Stimulated activated CD4-positive, alpha-beta T cell treated with anti-CD3 and anti-CD28 coated beads, Interleukin-15, amount 100 ng/mL, for 1 hour (primary cell): ENCODE measurements at places on chromosomes 6 and 20.

- no peak for DNase-seq
Measured at GRCh38 chr6:155154158-155154830, 109.5 kb upstream of the CLDN20 start.

DNA sequence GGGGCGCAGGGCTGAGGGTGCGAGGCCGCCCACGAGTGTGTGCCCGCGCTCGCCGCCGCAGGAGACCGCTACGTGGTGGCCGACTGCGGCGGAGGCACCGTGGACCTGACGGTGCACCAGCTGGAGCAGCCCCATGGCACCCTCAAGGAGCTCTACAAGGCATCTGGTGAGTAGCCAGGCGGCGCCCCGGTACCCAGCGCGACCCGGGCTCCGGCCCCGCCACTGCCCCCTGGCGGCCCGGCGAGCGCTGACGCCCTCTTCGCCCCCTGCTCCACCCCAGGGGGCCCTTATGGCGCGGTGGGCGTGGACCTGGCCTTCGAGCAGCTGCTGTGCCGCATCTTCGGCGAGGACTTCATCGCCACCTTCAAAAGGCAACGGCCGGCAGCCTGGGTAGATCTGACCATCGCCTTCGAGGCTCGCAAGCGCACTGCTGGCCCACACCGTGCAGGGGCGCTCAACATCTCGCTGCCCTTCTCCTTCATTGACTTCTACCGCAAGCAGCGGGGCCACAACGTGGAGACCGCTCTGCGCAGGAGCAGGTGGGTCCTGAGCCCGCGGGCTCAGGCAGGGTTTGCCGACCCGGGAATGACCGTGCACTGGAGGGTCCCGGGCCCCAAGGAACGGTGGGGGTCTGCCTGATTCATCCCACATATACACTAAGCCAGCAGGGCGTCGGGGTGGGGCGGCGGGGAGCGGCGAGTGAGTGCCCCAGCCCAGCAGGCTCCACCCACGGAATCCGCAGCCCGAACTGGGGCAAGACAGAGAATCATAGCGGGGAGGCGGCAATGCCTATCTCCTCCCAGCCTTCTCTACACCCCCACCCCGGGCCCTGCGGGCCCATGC lies 17.4 kb downstream of the HSPA12B start:
- DNase-seq, result no peak

GRCh38 chr20:55919319-55919718 lies 86.0 kb downstream of the CBLN4 start:
- no peak for DNase-seq

GRCh38 chr20:1265226-1265915 lies 723 bp upstream of the SNPH start:
- DNase-seq, result no peak

DNA sequence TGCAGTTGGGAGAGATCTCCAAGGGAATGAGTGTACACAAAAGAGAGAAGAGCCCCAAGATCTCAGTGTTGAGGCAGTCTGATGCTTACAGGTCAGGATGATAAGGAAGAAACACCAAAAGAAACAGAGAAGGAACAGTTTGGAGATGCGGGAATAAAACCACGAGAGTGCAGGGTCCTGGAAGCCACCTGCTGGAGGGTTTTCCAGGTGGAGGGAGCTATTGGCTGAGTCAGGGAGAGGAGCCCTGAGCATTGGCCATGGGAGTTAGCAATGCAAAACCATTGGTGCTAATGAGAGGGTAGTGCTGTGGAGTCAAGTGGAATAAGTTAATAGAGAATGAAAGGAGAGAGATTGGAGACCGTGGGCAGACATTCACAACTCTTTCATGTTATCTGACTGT lies 39.2 kb upstream of the RIN2 start:
- DNase-seq, result no peak

- DNase-seq, result no peak
Measured at GRCh38 chr6:156337801-156338200, 439.4 kb upstream of the ARID1B start.

DNA sequence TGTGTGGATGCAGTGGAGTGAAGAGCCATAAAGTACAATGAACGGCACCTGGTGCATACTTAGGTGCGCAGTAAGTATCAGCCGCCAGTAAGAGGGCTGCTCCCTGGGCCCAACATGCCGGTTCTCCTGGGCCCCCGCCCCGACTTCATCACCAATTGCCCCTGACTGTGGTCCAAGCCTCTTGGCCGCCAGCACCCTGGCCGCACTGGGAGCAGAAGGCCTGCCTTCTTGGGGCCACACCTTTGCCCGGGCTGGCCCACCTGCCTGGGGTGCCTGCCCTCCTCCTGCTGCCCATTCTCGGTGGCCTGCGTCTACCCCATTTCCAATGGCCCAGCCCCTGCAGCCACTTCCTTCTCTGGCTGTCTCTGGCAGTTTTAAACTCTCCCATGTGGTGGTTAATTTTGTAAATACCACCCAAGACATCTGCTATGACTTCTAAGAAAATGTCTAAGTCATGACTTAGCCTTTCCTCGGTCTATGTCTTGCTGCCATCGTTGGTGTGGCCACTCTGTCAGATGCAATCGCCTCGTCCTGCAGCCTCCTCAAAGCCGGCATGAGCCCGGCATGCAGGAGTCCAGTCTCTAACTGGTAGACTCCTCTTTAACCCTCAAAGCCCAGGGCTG lies 36.8 kb downstream of the PMEPA1 start:
- DNase-seq, result no peak

- peak; percentile 39 for DNase-seq
Measured at GRCh38 chr6:139161817-139162284, 27.0 kb downstream of the HECA start.

DNA sequence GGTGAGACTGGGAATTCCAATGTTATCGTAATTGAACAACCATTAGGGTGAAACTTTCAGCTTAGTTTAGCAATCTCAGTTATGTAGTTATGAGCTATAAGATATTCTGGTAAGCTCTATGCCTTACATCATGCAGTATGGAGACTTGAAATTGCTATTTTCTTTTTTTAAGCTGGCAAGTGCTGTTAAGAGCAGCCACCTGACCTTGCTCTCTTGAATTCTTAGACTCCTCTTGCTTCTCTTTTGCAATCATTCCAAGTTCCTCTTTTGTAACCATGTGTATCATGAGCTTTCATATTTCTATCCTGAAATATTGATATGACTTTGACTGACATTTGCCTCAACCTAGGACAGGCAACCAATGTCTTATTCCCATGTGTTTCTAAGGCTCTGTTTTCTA lies 446.3 kb upstream of the SLC35B3 start:
- DNase-seq, result no peak

DNA sequence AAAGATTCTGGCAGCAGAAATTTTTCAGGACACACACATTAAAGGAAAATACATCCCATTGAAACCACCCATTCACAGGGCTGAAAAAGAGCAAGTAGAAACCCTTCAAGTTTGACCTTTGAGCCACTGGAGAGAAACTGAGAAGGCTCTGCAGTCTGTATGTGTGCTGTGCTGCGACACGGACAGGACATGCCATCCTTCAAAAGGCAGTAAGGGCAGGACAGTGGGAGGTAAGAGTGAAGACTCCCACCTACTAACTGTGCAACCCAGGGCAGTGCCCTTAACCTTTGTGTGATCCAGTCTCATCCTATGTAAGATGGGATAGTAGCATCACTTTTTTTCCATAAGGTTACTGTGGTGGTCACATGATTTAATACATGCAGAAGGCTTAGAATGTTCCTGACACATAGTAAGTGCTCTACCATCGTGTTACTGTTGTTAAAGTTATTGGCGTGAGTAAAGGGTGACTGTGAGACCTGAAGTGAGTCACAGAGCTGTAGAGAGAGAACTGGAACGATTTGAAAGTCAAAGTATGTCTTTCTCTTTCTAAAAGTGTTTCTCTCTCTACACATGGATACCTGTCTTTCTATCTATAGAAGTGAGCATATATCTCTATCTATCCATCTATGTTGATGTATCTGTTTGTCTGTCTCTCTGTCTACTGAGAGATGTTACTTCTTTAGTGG lies 153.7 kb upstream of the OLIG3 start:
- no peak for DNase-seq

DNA sequence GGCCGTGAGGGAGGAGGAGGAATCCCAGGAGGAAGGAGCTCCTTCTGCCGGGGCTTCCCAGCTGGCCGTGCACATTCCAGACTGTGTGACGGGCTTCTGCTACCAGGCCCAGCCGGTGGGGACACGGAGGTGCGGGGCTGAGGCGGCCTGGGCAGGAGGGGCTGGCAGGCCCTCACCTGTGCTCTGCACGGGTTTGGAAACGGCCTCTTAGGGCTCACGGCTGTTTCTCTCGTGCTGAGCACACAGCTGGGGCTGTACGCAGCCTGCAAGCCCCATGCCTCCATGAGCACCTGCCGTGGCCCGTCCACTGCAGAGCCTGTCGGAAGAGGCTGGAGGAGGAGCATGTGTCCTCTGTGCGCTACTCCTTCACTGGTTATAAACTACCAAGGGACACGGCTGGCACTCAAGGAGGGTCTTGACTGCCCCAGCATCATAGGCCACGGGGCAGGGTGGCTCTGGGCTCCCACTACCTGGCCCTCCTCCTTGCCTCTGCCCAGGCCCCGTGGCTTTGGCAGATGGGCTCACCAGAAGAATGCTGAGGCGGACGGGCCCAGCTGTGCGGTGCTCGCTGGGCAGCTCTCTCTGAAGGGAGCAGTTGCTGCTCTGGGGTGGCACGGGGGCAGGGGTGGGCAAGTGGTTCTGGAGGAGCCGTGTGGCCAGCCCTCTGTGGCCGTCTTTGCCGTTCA lies 15.8 kb downstream of the NPEPL1 start:
- DNase-seq, result no peak

- no peak for DNase-seq
Measured at GRCh38 chr6:33688006-33688405, 23.5 kb downstream of the UQCC2 start.

GRCh38 chr6:107062691-107063090 lies 34.7 kb downstream of the MTRES1 start:
- no peak for DNase-seq

- DNase-seq, result no peak
Measured at GRCh38 chr6:118953391-118953790, 18.4 kb upstream of the MCM9 start.

- DNase-seq, result no peak
Measured at GRCh38 chr6:193773-194310, 98.4 kb upstream of the DUSP22 start.

DNA sequence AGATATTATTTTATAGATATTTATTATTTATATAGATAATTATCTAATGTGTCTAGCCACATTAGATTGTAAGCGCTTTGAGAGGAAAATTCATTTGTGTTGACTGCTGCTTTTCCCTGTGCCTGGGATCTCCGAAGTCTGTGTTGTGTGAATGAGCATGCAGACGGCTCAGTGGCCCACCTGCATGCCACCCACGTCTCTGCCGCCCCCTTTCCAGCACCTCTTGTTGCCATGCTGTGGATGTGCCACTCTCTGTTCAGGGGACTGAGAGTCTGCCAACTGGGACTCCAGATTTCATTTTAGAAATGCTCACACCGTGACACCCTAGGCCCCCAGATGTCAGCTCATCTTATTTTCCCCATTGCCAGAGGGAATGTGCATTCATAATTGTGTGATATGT lies 139.7 kb downstream of the JARID2 start:
- DNase-seq, result no peak

- no peak for DNase-seq
Measured at GRCh38 chr6:134830940-134831339, 119.0 kb downstream of the ALDH8A1 start.

DNA sequence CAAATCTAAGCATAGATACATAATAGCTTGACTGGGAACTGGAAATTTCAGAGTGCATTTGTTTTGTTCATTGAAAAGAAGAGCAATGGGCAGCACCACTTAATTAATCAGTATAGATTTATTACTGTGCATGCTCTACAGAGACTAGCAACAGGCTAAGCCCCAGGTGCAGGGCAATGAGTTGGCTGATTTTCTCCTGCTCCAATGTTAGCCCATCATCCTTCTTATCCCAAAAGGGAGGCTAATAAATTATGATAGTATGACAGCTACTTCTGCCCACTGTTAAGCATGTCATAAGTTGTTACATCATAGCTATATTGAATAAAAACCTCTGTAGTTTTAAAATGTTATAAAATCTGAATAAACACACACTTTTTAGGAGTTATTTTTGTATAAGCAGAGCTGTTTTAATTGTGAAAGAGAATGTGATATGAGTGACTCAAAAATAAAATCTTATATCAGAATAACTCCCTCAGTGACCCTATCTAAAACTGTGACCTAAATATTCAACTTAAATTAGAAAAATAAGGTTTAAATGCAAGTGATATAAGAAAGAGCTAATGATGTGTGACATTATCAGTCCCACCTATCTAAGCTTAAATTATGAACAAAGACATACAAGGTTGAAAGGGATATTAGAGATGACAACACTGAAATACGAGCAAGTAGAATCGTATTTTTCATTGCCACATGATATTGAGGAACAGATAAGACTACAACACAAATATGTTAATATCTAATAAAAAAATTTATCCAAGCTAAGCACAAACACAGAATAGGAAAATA lies 967.3 kb upstream of the ADGRB3 start:
- DNase-seq, result no peak

DNA sequence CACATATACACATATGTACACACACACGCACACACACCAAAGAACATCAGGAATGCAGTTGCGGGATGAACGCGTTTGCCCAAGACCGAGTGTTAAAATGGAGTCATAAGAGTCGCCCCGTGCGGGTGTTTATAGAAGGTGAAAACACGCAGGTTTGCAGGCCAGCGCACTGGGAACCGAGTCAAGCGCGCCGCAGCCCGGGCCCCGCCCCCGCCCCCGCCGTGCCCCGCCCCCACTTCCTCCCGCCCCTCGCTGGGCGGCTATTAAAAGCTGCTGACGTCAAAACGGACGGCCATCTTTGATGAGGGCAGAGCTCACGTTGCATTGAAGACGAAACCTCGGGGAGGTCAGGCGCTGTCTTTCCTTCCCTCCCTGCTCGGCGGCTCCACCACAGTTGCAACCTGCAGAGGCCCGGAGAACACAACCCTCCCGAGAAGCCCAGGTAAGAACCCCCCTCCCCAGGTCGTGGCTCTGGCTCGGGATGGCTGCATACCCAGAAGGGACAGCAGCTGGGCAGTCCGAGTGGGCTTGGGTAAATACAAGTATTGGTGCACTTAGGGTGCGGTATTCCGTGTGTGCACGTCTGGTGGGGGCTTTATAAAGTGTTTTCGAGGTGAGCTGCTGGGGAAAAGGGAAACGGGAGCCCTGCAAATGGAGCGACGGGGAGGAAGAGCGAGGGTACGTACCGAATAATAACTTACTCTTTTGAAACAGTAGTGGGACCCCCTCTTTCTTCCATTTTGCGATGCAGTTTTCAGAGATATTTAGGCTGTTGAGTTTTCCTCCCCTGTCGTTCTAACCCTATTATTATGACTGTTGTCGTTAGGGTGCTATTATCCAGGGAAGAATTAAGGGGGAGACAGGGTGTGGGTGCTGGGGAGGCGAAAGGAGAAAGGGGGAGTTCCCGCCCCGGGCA lies at the start of gene SNAP25:
Gene SNAP25 (plus strand): TSS at position 295 of the 916 bp plus-strand sequence. CDS start 56,662 bp downstream, outside the sequence.
- DNase-seq, result peak; percentile 20

DNA sequence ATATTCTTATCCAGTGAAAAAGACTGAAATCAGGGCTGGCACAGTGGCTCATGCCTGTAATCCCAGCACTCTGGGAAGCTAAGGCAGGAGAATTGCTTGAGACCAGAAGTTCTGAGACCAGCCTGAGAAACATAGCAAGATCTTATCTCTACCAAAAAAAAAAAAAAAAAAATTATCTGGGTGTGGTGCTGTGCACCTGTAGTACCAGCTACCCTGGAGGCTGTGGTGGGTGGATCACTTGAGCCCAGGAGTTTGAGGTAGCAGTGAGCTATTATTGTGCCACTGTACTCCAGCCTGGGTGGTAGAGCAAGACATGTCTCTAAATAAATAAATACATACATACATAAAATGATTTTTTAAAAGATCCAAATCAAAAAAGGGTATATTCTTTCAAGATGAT lies 6.3 kb downstream of the CALHM6 start:
- DNase-seq, result no peak

- no peak for DNase-seq
Measured at GRCh38 chr6:163237110-163237509, 177.4 kb upstream of the QKI start.

- no peak for DNase-seq
Measured at GRCh38 chr20:19658137-19658536, 99.9 kb upstream of the RIN2 start.
